ENCODE measurements at places on chromosomes 16 and 17.
A peak's percentile ranks its signal among the peaks of the same experiment; 100 is the strongest.

- DNase-seq = no peak
Observed at GRCh38 chr17:67620088-67620487, 97.6 kb upstream of the NOL11 start.

GRCh38 chr17:76873856-76874255, 5.7 kb downstream of the MGAT5B start:
- DNase-seq = no peak

GRCh38 chr16:9526791-9527190, 435.3 kb downstream of the HAPSTR1 start:
- DNase-seq = no peak

GRCh38 chr16:66441586-66442375, 14.7 kb downstream of the BEAN1 start:
- DNase-seq = no peak

DNA sequence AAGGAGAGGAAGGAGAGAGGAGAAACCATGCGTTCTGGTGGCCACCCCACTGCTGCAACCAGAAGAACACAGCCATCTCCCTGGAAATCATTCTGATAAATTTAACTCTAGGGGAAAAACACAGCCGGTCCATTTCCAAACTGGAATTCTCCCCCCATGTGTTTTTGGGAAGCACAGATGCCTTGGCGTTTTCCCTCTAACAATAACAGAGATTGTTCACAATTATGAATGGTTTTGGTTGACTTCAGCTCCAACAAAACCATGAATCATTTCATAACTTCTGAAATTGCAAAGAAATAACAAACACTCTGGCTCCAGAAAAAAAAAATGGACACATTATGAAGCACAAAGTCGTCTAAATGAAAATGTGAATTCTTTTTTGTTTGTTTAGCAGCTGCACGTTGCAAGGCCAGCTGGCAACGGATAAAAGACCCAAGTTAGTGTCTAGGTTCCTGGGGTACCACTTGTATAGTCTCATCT, 46.2 kb downstream of the GNAO1 start:
- DNase-seq = no peak

- no peak for DNase-seq
Observed at GRCh38 chr16:77789085-77790008, 983 bp downstream of the VAT1L start.

GRCh38 chr17:29607557-29608195, 14.7 kb downstream of the ANKRD13B start:
- no peak for DNase-seq

GRCh38 chr16:10895053-10895946, 18.3 kb downstream of the CIITA start:
- no peak for DNase-seq

DNA sequence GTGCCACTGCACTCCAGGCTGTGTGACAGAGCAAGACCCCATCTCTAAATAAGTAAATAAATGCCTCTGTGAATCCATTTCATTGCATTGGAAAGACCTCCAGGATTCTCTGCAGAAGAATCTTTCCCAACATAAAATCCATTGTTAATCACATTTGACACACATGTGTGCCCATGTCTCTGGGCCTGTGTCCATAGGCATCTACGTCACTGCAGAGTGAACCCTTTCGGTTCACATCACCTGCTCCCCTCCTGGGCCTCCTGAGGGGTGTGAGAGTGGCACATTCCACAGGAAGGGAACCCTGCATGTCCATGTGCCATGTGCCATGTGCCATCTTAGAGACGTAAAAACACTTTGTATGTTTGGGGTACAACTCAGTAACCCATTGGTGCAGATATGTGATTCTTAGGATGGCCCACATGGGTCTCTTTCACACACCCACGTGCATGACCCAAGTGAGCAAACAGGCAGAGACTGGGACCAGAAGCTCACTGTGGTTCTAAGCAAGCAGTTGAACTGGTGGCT, 427.5 kb downstream of the MAF start:
- DNase-seq = no peak

DNA sequence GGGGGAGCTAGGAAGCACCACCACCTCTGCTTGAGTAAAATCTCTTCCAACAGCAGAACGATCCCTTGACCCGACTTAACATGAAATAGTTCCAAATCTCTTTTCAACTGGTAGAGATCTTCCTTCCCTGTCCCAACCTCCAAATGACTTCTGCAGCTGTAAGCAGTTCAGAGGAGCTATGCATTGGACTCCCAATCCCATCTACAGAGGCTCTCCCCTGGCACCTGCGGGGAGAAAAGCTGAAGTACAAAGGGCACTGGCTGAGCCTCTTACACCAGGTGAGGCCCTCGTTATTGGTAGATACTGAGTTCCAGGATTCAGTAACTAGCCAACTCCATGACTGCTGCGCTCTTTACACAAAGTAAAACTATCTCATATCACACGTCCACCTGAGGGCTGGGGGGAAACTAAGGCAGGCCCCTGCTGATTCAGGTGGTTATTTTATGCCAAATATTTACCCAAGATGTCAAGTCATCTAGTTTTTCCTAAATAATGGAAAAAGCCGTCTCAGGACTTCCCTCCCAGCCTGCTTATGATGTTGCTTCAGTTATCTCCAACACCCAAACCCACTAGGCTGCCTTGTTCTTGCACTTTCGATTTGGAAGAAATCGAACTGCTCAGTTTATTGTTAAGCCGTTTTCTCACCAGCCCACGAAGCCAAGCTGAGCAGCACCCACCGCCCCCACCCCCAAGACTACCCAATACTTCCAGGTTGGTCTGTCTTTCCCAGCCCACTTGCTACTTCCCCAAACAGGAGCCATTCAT, 3.2 kb downstream of the ACTG1 start:
- DNase-seq = no peak

DNA sequence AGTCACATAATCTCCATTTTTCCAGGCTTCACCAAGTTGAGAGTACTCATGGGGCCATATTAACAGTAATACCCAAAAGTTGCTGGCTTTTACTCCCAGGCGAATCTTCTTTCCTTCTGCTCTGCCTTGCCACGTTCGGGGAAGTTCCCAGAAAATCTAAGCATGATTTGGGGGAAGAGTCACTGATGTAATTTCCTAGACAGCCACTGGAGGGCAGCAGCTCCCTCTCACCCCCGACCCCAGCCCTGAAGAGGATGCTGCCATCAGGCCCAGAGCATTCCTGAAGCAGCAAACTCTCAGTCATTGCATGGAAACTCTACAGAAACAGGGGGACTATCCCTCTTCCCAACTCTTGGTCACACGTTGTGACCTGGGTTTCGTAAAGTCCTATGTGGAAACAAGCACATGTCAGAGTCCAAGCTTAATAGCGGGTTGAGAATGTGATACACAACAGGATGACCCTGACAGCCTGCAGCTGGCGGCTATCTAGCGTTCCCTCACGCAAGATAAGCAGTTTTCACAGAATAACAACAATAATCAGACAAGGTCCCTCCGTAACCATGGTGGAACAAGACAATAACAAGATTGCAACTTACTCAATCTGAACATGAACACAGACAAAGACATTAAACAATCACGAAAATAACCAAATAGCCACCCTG, 43.8 kb upstream of the DHX40 start:
- peak; percentile 12 for DNase-seq

GRCh38 chr16:27298132-27298531, 15.6 kb upstream of the IL4R start:
- no peak for DNase-seq

DNA sequence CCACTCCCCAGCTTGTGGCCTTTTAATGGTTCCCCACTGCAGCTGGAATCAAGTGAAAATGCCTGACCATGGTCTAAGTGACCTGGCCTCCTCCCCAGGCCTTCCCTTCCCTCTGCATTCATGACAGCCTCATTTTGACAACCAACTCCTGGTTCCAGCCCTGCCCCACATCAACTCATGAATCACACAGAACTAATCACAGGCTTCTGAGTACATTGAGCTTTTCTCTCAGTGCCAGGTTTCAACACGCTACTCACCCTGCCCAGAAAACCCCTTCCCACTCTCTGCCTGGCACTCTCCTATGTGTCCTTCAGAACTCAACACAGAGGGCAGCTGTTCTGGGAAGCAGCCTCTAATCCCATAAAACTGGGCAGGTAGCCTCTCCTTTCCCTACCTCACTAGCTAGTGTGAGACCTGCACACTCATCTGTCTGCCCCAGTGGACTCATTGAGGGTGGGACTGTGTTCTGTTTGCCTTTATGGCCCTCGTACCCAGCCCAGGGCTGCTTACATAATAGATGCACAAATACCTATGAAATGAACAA, 313.6 kb downstream of the GRIN2A start:
- DNase-seq = no peak

- DNase-seq = no peak
Observed at GRCh38 chr17:48642059-48642842, 16.1 kb upstream of the HOXB9 start.

GRCh38 chr16:785563-786535, 2.3 kb downstream of the RPUSD1 start:
- no peak for DNase-seq

DNA sequence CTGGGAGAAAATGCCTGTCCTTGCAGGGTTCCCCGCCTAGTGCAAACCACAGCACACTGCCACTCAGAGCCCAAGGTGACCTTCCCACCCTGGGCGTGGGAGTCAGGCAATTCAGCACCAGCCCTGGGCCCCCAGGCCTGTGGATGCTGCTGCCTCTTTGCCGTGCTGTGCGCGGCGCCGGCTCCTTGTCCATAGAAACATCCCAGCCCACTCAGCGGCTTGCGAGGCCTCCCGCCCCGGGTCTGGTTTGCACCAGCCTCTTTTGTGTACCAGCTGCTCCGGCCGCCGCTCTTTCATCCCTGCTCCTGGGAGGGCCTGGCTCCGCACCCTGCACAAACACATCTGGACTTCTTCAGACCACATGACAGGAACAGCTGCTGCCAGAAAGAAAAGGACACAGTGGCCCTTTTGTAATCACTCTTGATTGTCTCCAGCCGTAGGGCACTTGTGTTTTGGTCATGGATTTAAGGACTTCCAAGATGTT, 75.4 kb upstream of the SDK2 start:
- no peak for DNase-seq

- no peak for DNase-seq
Observed at GRCh38 chr17:20063665-20064648, 54.8 kb downstream of the SPECC1 start.

GRCh38 chr17:18093616-18094408, 6.1 kb downstream of the DRG2 start:
- DNase-seq = no peak

DNA sequence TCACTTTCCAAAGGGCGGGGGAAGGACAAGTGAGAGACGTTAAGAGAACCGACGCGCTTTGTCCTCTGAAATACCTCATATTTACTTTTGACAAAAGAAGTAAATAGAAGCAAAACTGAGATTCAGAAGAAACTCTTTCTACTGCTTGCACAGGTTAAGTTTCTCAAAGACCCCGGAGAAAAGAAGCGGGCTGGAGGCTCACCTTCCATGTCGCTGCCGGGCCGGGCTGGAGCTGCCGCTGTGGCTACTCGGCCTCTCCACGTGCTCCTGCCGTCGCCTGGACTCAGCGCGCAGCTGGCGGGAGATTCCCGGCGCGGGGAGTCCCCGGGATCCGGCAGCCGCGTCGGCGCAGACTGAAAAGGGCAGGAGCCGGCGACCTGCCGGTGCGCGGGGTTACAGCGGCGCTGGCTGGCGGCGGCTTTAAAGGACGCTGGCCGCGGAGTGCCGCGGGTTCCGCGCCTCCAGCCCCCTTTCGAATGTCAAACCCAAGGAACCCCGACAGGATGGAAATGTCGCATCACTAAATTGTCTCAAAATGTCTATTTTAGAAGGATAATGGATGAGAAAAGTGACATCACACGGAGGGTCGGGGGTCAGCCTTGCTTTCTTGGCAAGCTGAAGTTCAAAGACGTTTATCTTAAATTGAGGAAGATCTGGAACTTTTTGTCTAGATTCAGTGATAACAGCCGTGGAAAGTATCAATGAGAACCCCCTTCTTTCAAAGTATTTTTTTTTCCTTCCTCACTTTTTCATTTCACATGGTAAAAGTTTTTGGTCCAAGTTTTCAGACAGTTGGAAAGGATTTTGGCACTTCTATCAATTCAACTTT, at the start of gene IKZF3:
IKZF3 (minus strand) TSS at position 395 of the 829 bp plus-strand sequence; CDS start at position 209, 186 bp downstream.
- no peak for DNase-seq

DNA sequence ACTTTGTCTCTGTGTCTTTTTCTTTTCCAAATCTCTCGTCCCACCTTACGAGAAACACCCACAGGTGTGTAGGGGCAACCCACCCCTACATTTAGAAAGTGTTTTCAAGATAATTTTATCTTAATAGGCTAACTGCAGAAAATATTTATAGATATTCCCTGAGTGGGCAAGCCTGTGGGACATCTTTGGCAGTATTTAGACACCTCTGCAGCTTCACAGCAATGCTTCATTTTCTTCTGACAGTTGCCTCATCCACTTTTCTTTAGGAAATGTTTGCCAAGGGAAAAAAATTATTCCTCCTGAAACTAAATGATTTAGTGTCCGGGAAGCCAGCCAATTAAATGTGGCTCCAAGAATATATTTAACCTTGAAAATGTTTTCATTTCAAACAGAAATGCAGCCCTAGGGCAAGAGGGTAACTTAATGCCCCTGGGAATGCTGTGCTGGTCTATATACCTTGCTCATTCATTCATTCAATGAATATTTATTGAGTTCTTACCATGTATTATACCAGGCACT, 290.4 kb downstream of the ABCC12 start:
- no peak for DNase-seq

DNA sequence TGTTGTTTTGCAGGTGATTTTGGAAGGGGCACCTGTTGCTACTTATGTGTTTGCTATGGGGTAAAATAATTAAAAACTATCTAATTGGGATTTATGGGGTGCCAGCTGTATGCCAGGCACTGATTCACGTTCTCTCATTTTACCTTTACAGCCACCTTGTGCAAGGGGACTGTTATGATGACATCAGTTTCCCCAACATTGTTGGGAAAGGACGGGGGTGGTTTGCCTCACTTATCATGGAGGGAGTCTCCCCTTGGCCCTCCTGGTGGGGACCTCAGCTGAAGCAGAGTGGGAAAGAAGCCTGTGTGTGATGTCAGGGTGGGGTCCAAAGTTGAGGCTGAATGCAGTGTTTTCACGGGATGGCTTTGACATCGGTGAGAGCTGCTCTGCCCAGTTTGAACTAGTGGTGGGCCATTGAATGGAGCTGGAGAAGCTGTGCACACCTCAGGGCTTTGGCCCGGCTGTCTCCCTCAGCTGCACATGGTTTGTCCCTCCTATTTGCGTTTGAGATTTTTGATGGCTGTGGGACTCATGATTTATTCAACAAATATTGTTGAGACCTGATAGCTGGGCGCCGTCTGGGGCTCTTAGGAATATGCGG, 36.1 kb downstream of the CMIP start:
- DNase-seq = no peak

GRCh38 chr16:391885-392335, 5.1 kb upstream of the NME4 start:
- no peak for DNase-seq

GRCh38 chr16:76386784-76387183, 109.6 kb downstream of the CNTNAP4 start:
- no peak for DNase-seq

- no peak for DNase-seq
Observed at GRCh38 chr16:86732621-86733295, 154.4 kb downstream of the FOXL1 start.
